ENCODE measurements at places on chromosomes 3 and 15.
A peak's percentile ranks its signal among the peaks of the same experiment; 100 is the strongest.

GRCh38 chr3:16400106-16400931, 113.2 kb downstream of the RFTN1 start:
- DNase-seq = no peak

GRCh38 chr15:73357999-73358665, 10.6 kb downstream of the HCN4 start:
- no peak for DNase-seq

DNA sequence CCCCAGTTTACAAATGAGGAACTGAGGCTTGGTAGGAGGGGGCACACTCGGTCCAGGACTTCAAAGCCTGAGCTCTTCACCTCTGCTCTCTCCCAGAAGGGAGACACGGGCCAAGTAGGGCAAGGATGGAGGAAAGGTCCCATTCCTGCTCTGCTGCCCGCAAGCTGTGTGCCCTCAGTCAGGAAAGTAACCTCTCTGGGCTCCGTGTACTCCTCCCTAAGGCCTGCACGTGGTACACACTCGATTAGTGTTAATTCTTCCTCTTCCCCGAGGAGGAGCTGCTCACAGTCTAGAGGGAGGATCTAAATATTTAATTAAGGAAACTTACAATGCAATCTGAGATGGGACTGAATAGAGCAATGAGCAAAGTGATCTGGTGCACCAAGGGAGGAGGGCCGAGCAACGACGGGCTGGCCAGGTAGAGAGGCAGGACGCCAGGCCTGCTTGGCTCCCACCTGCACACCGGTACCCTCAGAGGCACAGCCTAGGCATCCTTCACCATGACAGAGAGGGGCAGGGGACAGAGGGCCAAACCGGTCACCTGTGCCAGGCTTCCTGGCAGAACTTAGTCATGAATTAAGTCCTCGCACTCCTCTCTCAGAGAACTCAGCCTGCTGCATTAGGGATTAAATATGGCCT, 47.2 kb upstream of the IQSEC1 start:
- no peak for DNase-seq

GRCh38 chr3:121493431-121493830, 52.4 kb downstream of the POLQ start:
- DNase-seq = no peak

DNA sequence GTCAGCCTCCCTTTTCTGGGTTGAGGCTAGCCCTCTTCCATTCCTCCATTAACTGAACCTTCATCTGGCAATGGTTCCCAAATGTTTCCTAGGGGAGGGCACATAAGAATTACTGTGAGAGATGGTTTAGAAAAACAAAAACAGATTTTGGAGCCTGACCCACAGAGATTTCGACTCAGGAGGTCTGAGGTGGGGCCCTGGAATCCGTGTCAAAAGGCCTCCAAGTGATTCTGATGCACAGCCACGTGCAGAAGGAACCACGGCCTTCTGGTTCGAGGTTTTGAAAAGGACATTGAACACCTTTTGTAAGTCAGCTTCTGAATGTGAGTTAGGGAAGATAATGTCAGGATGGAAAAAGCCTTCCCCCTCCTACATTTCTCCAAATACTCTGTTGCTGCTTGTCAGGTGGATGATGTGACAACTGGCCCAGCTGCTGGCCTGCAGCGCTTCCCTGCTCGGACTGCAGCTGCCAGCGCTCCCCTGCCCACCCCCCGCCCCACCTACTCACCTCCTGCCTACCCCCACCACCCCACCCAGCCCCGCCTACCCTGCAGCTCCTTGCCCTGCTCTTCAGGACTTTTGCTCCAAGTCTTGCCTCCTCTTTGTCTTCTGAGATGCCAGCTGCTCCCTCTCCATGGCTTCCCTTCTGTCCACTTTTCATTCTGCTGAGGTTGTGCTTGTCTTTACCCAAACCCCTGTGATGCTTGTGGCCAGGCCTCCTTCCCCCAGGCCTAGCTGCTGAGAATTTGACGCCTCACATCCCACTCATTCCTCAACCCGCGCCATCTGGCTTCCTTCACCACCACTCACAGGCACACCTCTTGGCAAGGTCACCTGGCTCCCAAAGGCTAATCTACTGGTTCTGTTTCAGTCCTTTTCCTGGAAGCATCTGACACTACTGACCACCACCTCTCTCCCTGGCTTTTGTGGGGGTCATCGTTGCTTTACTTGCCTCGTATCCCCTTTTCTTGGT, 6.6 kb downstream of the EHD4 start:
- no peak for DNase-seq

- DNase-seq = peak; percentile 43
These were observed 859.6 kb downstream of the ROBO1 start for GRCh38 chr3:78908236-78908635.

GRCh38 chr15:89131731-89132130, 43.5 kb downstream of the ABHD2 start:
- no peak for DNase-seq

DNA sequence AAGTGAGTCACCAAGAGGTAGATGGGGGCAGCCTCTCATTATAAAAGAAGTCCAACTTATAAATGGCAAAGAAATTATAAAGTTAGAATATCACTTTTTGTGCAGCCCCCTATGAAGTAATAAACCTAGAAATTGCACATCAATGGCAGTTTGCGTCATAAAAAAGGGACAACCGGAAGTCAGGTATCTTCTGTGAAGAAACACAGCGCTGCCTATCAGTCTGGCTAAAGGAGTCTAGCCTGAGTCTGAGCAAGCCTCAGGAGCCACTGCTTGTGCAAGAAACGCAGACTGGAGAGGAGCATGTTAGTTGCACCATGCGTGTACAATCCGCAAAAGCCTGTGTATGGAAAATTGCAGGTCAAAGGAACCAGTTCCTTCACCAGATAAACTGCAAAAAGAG, 178.4 kb downstream of the ARRDC4 start:
- DNase-seq = no peak

DNA sequence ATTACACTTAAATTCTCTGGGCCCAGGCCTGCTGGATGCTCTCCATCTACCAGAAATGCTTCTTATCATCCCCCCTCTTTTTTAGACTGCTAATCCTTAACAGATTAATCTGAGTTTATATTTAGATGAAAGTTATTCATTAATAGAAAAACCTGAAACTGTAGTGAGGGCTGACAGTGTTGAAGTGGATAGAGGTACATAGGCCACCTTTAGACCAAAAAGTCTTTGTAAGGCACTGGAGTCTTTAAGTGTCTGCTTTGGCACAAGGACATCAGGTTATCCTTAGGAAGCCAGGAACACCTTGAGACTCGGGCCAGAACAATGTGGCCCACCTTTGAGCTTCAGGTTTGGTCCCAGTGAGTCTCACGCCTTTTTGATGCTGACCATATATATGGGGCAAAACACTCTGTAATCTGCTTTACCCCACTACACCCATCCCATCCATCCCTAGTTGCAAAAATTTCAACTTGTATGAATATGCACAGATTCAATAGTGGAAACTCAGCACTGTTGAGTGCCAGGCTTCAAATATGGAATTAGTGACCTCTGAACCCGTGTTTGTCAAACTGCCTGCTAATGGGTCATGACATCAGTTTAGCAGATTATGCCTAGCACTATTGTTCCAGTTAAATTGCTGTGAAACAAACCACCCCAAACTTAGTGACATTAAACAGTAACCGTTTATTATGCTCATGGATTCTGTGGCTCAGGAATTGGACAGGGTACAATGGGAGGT, 44.0 kb downstream of the PDE8A start:
- DNase-seq = no peak

GRCh38 chr15:78077871-78078210, 330 bp upstream of the TBC1D2B start:
- DNase-seq = no peak

DNA sequence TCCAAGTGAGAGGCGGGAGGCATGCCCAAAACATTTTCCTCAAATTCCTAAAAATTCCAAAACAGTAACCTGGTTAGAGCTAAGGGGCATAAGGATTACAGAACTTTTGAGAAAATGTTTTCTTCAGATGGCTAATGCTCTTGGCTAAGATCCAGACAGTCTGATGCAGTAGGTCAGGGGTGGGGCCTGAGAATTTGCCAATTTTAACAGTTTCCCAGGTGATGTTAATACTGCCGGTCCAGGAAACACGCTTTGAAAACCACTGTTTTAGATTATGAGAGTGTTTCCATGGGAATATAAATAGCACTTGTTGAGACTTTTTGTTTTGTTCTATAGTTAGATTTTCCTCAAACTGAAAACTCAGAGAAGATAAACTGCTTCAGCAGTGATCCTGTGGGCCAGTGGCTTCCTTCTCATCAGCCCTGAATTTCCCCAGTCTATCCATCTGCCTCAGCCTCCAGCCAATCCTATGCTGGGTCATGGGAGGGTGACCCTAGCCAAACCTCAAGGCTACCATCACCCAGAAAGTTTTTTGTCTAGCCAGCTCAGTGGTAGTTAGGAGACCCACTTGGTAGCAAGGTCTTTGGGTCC, 71.6 kb upstream of the ACP3 start:
- peak; percentile 58 for DNase-seq

DNA sequence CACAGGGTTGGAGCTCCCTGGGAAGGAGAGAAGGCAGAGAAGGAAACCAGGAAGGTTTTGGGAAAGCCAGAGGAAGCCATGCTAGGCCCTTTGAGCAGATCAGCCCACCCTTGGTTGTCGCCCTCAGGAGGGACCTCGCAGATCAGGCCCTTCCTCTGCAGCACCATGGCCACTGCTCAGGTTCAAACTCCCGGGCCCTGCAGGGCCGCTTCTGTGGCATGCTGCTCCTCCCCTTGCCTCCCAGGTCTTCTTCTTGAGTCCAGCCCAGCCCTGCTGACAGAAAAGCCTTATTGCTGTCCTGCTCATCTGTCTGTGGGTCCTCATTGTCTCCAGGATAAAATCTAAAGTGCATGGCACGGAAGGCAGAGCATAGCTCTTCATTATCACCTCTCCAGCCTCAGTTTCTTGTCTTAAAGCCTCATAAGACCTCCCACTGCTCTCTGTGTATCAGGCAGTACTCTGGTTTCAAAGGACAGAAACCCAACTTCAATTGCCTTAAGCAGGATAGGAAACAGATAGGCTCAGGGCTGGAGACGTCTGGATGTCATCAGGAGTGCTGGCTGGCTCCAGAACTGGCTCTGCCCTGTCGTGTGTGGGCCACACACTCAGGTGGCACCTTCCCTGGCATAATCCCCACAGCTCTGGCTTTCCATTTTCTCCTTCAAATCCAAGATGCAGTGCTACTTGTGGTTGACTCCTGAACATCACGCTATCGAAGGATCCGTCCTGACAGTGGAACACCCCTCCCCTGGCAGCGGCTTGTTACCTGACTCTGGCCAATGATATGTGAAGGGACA, 118.5 kb downstream of the EEFSEC start:
- DNase-seq = no peak

- DNase-seq = no peak
These were observed 98.9 kb downstream of the CHSY1 start for GRCh38 chr15:101152914-101153313.

GRCh38 chr15:48096355-48096786, 24.4 kb upstream of the SLC24A5 start:
- no peak for DNase-seq

- peak; percentile 88 for DNase-seq
These were observed 84.3 kb upstream of the TNFSF10 start for GRCh38 chr3:172607305-172608121.

GRCh38 chr3:129386984-129387383, 41.5 kb downstream of the EFCAB12 start:
- DNase-seq = no peak

DNA sequence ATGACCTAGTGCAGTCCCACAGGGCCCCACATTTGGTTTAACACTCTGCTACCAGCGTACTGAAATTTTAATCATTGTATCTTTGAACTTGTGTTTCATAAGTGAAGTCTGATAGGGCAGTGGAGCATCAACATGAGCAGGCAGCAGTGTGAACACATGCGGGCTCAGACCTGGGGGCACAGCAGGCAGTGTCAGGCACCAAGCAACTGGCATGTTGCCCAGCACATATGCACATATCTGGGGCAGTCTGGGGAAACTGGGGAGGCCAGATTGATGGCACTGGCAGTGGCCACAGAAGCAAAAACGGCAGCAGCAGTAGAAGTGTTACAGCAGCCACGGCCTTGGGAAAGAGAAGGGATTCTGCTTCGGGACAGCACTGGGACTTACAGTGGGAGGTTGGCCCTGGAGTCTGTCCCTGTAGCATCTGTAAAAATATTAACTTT, 353.9 kb upstream of the KCNMB2 start:
- DNase-seq = no peak

DNA sequence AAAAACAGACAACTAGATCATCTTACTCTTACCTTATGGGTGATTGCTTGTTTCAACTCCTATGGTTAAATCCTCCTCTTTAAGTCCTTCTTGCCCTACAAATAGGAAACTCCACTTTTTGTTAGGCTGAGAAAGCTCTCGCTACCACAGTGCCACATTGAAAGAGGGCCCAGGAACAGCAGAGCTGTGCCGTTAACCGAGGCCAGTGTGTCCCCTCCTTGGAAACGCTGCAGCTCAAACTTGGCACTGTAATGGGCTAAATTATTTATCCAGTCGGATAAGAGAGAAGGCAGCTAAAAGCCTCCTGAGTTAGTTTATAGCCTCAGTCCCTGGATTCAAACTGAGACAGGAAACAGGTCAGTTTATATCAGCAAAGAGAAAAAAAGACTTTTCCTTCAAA, 46.1 kb downstream of the KBTBD12 start:
- DNase-seq = no peak

- DNase-seq = peak; percentile 58
These were observed 53.3 kb downstream of the PPP2R3A start for GRCh38 chr3:136018876-136019275.
